Thoracic aorta (tissue), 2 donors: ENCODE measurements at places on chromosomes 4 and X. TPM values are rescaled to one million over a fixed set of nuclear protein-coding genes. Genes with fewer than 3 reads are reported as not detected.

AMOT gene
- total RNA-seq: 55.2 TPM

GRCh38 chrX:71541210-71542022 is 8.5 kb downstream of the OGT start:
- DNase-seq: no peak

GRCh38 chr4:138903185-138903584 is 112.4 kb upstream of the NOCT start:
- DNase-seq: no peak

GRCh38 chr4:124754681-124755080 is 42.1 kb upstream of the ANKRD50 start:
- no peak for DNase-seq

DNA sequence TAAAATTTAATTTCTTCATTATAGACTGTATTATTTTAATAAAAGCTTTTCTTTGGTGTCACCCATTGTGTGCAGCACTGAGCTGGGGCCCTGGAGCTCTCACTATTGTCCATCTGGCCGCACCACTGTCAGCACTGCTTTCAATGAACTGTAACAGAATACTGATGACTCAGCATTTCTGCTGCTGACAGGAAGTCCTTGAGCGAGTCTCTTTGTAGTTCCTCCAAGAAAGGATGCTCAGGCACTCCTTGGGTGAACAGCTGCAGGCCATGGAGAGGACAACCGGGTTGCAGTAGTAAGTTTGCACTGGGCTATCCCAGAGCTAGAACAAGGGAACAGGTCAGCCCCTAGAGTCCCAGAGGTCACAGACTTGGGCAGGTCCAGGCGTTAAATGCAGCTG is 81.6 kb downstream of the SORBS2 start:
- no peak for DNase-seq

DNA sequence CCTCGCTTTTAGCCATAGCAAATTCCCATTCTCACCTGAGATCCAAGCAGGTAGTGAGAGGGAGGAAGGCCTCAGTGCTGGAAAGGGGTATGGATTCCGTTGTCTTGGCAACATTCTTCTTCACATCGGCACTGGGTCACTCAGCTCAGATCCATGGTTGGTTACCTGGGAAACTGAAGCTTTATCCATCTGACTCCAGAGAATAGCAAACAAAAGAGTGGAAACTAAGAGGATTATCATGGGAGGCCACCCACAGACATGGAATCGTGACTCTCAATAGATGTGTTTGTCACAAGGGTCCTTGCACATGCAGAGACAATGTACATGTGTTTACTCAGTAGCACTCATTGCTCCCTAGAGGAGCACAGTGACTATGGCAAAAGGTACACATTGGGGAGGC is 81.0 kb downstream of the MAGED4 start:
- no peak for DNase-seq

GRCh38 chrX:15014281-15014680 is 141.1 kb downstream of the MOSPD2 start:
- DNase-seq: no peak
